Fibroblast of skin of left biceps (primary cell): ENCODE measurements at places on chromosomes 2 and 18.

GRCh38 chr2:120831086-120831485 lies 95.4 kb downstream of the GLI2 start:
- DNase-seq = no peak

DNA sequence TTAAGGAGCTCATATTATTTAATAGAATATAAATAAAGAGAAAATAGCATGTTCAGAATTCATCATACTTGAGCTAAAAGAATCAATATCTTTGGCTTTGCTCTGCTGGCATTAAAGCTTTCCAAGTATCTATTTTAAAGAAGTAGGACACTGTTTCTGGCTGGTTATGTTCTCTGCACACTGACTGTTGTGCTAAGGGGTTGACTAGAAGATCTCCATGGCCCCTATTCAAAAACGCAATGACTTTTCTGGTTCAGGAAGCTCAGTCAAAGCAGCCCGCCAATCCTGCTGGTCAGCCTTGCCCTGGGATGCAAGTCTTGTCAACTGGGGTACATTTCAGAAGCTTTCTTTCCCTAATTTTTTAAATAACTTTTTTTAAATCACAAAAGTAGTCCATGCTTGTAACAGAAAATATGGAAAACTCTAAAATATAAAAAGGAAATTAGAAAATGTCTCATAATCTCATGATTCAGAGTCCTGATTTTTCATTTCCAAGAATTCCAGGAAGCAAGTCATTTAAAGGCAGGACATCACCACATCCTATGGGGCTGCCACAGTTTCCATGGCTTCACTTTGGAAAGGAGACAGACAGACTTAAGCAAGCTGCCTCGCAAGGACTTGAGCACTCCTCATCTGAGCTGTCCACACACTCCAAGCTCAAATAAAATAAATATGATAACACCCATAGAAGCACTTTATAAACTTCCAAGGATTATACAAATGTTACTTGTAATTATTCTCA lies 195.1 kb downstream of the TXNL1 start:
- DNase-seq = no peak

GRCh38 chr2:69013840-69014821 lies 1.2 kb downstream of the ANTXR1 start:
- no peak for DNase-seq

DNA sequence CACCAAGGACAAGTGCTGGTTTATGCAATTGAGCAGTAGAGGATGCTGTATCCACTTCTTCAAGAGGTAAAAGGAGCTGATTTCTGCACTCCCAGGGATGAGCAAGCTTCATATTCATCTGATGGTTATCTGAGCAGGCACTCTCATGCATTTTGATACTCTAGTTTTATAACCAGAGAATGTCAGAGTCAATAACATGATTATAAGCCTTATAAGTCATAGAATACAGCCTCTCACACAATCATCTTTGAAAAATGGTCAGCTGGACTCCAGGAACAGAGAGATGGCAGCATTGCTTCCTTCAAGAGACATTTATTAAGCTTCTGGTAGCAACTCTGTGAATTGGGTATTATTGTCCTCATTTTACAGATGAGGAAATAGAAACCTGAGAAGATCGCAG lies 167.1 kb downstream of the SLC8A1 start:
- no peak for DNase-seq

GRCh38 chr2:144663207-144663606 lies 143.3 kb upstream of the ZEB2 start:
- no peak for DNase-seq

GRCh38 chr2:60507211-60507965 lies 46.1 kb downstream of the BCL11A start:
- DNase-seq = no peak

DNA sequence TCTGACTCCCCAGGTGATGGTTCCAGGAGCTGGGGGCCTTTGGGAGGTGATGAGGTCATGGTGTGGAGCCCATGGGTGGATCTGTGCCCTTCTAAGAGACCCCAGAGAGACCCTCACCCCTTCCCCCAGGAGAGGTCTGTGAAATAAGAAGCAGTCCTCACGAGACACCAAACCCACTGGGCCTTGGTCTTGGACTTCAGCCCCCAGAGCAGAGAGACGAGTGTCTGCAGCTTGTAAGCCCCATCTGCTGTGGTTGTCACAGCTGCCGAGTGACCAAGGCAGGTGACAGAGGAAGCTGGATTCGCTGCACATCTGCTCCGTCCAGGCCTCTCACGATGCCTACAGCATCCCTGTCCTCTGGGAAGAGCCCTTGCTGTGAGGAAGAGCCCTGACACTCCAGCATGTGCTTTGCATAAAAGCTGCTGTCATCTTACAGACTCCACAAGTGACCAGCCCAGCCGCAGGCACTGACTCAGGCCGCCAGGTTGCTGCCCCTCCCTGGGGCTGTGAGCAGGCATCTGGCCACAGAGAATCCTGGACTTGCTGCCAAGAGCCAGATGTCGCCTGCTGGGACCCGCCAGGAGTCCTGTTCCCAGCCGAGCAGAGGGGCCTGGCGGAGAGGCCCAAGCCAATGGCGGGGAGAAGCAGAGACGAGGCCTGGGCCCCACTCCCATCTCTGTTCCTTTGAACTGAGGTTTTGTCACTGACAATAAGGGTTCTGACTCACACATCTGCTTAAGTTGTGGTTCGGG lies 150.8 kb downstream of the PXDN start:
- DNase-seq = no peak

DNA sequence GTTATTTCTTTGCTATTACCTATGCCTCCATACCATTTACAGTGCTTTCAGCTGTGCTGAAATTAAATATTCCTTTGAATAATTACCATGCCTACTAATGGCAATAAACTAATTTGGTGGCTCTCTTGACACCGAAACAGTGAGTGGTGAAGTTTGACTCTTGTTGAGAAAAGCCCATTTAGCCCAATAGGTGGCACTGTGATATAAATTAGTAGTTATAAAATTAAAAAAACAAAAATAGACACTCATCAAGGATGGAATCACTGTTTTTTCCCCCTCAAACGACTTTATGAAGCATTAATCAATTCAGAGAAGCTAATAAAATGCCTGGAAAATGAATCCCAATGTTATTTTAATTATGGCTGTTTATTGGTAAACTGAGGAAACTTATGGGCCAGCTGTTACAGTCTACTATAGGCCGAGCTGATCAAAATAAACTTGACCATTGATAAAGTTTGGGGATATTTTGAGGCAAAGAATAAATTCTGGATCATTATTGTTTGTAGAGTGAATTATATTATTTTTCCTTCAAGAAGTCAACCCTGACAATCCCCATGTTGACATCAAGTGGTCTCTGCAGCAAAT lies 339.6 kb downstream of the TRIB2 start:
- DNase-seq = no peak

DNA sequence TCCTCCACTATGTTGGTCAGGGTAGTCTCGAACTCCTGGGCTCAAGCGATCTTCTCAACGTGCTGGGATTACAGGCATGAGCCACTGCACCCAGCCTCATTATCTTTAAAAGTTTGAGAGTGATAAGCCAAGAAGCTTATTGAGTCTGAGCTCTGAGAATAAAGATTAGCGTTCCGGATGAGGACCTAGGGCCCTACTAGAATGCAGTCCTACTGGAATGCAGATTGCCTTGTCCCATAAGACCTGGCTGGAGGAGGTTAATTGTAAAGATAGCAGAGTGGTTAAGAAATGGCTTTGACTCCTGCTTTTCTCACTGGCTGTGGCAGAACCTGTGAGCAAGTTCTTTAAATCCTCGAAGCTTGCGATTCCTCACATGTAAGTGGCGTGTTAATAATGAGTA lies 4.0 kb downstream of the VWA3B start:
- no peak for DNase-seq

DNA sequence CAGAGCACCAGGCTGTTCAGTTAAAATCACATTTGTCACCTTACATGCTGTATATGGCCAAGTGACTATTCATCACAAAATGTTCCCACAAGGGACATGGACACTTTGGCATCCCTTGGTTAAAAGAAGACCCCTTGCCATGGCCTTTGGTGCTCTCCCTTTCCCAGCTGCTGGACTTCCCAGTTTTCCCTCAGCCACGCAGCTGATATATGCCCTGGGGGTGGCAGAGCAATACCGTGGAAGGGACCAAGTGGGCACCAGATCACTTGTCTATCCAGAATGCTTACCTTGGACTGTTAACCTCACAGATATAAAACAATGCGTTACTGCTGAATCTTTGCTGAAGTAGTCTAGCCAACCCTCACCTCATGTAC lies 35.3 kb downstream of the PAIP2B start:
- DNase-seq = no peak

DNA sequence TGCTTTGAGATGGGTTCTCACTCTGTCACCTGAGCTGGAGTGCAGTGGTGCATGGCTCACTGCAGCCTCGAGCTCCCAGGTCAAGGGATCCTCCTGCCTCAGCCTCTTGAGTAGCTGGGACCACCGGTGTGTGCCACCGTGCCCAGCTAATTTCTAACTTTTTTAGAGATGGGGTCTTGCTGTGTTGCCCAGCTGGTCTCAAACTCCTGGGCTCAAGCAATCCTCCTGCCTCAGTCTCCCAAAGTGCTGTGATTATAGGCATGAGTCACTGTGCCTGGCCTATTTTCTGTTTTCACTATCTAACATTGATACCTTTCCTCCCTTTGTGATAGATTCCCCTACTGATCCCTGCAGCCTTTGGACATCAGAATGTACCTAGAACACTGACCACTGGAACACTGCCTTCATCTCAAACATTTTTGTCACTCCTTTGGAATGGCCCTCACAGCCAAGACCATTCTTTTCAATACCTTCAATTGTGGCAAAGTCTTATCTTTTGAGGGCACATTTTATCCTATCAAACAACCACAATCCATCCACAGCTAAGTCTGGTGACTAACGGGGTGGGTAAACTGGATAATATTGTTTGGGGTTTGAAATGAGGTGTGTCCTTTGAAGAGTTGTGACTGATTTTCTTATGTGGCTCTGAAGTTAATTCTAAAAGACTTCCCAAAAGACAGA lies 43.7 kb downstream of the EPAS1 start:
- no peak for DNase-seq

DNA sequence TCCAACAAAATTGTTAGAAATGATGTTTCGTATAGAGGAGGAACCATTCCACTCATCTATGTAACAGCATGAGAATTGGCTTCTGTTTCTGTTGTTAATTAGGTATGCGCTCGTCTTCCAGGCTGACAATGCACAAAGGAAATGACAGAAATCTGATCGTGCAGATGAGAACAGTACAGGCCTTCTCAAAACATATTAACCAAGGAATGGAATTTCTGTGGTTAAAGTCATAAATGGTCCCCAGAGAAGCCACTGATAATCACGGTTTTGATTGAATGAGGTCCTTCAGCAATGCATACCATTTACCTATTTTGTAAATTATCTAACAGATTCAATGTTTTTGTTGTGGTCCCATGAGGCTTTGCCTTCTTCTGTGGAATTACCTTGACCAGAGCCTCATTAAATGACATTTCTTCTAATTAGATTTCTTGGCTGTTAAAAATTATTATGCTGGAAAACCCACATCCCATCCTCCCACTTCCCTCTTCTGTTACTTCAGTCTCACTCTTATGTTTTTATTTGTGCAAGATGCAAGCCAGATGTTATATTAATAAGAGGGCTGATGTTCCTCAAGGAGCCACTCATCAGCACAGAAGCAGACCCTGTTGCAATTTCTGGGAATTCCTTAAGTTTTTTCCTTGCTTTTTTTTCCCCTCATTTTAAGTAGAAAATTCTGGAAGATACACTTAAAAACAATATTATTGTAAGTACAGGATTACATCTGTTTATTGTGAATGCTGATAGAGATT lies 395.8 kb downstream of the PID1 start:
- DNase-seq = peak; percentile 63

- no peak for DNase-seq
These were observed 57.5 kb downstream of the AP1S3 start for GRCh38 chr2:223779877-223780276.

DNA sequence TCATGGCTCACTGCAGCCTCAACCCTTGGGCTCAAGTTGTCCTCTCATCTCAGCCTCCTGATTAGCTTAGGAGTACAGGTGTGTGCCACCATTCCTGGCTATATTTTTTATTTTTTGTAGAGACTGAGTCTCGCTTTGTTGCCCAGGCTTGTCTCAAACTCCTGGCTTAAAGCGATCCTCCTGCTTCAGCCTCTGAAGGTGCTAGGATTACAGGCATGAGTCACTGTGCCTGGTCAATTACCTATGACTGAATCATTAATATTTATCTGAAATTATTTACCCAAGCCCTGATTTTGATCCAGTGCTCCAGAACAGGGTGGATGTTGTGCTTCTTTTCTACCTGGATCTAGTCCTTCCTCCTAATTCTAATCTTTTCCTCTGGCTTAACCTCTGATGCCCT lies 87.8 kb downstream of the MAP2 start:
- DNase-seq = no peak

DNA sequence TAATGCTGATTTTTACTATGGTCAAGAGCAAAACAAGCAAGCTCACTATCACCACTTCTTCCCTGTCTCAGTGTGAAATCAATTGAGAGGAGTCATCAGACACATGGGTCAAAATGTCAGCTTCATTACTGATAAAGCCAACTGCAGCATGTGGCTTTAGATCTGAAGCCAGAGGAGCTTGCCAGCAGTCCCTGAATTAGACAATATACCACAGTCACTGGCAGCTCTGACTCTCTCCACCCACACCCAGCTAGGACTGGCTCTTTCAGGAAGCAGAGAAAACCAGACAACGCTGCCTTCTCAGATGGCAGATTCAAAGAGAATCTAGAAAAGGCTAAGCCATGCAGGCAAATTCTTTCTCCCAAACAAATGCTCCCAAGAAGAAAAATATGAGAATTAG lies 20.0 kb upstream of the ASB18 start:
- DNase-seq = no peak

GRCh38 chr2:111239107-111239506 lies 118.4 kb downstream of the BCL2L11 start:
- DNase-seq = no peak

DNA sequence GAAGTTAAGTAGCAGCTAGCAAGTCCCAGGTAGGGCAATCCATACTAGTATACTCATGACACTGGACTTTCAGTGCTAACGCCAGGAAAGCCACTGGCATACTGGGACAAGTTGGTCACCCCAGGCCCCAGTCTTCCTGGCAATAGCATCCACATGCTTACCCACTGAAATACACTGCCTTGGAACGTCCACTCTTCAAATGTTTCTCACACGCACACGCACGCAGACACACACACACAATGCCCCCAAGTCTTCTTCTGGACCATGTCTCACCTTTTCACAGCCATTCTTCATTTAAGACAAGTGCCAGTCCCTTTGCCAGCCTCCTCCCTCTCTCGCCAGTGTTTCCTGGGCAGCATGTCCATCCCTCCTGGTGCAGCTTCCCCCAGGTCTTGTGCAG lies 8.7 kb upstream of the TEX261 start:
- DNase-seq = no peak

DNA sequence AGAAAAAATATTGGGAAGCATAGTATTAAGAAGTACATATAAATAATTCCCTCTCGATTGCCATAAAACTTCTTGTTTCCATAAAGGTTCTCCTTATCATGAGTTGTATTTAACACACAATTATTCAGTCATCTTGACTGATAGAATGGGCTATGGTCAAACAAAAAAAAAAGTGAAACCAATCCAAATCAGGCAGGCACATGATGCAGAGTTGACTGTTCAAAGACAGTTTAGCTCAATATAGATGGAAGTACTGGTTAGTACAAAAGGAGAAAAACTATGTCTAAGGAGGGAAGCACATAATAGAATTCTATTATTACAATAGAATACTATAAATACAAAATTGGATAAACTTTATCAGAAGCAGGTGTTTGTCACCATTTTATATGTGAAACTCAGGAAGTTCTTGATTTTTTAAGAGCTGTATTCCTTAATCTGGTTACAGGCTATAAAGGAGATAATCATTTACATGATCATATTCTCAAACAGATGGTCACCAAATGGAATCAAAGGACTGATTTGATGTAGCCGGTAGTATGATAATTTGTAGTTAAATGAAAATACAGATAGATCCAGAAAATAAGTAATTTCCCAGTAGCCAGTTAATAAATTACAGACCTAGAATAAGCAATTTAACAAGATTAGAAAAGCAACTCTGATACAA lies 18.2 kb upstream of the CALCRL start:
- DNase-seq = no peak
